Hematopoietic multipotent progenitor cell treated with erythropoietin and hydrocortisone succinate and interleukin-3 and kit ligand, for 17 days (in vitro differentiated cells): ENCODE measurements at places on chromosomes 13 and 19.

DNA sequence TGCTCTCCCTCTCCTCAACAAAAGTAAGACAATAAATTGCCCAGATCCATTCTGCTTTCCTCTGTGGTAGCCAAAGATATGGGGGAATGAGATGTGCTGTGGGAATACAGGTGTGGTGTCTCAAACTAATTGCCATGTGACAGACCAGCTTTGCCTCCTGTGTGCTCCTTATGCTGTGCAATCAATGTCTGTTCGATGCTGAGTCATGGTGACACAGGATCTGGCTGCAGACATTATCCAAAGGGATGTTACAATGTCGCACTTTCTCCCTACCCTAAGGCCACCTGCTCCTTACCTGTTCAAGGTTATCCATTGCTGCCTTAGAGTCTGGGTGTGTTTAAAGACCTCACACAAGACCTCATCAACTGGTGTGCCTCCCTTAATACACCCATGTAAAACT, 32.5 kb downstream of the FGF14 start:
- no peak for DNase-seq

DNA sequence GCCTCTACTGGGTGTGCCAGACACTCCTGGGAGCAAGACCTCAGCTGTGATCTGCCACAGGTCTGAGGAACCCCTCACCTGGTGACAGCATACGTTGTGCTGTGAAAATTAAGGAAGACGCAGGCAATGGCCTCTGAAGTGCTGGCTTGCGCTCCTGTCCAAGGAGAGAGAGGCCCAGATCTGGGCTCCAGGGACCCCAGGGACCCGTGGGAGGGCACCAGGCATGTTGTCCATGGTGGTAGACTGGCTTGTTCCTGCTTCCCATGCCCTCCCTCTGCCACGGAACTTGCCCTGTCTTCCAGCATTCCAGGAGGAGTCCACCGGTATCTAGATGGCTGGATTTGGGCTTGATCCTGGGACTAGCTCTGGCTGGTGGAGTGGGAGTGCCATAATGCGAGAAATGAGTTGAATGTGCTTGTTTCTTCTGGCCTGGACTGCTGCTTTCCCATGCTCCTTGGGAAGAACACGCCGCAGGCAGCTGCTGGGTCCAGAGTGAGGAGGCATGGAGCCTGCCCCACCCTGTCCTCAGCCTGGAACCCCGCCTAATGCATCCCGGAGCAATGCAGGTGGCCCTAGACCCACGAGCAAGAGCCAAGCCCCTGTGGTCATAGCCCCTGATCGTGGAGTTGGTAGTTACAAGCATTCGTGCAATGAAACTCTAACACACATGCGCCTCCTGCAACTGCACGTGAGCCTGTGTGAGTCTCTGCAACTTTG, 190.2 kb downstream of the TEX29 start:
- no peak for DNase-seq

- DNase-seq = no peak
Observed at GRCh38 chr13:99978799-99979452, 2.7 kb upstream of the ZIC2 start.

GRCh38 chr19:18899624-18900560, 3.9 kb upstream of the CERS1 start:
- no peak for DNase-seq

DNA sequence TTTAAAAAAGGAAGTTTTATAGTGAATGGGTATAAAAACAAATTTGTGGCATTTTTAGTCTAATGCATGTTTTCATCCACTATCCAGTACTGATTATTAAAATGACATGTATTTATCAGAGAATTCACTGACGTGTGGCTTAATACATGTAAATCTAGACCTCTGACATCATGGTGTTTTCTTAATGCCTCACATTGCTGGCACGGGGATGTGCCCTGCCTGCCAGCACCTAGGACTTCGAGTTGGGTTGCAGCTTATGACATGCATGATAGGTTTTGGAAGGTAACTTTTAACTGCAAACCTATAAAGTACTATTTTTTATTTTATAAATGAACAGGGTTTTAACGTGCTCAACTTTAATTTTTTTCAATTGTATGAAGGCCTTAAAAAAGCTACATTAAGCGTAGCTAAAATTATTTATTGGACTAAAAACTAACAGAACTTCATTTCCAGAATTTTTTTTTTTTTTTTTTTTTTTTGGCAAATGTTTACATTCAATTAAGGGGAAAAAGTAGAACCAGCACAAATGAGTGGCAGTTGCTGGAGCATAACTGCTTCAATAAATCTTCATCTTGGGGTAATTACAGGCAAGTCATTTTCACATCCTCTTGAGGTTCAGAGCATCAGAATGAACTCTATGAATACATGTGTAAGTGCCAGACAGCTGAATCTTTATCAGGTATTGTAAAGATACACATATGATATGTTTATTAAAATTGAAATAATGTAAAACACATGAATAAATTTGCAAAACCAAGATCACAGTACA, 16.3 kb downstream of the METTL21C start:
- DNase-seq = no peak

GRCh38 chr13:72648513-72649065, 78.8 kb downstream of the MZT1 start:
- DNase-seq = no peak

DNA sequence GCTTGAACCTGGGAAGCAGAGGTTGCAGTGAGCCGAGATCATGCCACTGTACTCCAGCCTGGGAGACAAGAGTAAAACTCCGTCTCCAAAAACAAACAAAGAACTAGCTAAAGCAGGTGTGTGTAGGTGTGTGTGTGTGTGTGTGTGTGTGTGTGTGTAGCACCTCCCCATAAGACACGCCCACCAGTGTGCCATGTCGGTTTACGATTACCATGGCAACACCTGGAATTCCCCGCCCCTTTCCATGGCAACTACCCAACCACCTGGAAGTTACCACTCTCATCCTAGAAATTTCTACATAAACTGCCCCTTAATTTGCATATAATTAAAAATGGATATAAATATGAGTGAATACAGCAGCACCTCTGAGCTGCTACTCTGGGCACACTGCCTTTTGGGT, 80.9 kb upstream of the ADGRE5 start:
- DNase-seq = no peak

DNA sequence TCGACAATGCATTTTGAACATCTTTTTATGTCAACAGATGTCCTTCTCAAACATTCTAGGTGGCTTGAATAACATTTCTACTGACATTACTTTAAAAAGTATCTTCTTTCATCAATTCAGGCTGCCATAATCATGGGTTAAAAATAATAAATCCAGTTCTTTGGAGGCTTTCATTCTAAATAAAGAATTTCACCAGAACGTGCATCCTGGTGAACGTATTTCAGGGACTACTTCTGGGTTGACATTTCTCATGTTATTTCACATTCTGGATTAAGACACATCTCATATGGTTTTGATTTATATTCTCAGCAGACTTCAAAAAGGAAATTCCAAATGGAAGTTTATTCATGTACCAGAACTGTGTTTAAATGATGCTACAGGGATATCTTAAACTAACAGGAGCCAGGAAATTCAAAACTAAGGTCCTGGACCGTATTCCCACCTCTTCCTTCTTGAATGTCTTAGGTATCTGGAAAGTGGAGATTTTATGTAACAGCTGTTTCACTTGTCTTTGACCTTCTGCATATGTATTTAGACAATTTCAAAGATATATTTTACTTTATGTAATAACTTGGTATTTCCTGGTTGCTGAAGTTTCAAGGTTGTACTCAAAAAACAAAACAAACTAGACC, 107.2 kb downstream of the STARD13 start:
- no peak for DNase-seq
